GM13976 (cell line): ENCODE measurements at places on chromosomes 3 and 15.
A peak's percentile ranks its signal among the peaks of the same experiment; 100 is the strongest.

- DNase-seq: no peak
Observed at GRCh38 chr15:79472446-79472845, 40.3 kb downstream of the MINAR1 start.

DNA sequence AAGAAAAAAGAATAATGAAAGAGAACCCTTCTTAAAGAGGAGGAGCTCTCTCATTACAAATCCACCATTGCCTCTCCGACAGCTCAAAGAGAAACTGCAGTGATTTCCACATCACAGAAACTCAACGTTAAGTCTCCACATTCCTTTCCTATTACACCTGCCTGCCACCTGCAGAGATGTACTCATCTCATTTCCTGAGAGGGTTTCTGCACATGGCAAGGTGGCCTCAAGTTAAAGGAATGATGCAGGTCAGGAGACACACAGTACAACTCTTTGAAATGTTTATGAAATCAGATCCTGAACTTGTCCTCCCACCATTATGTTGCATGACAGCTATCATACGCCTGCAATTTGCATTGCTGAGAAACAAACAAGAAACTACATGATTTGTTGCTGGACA, 458.4 kb upstream of the ADAMTS9 start:
- no peak for DNase-seq

DNA sequence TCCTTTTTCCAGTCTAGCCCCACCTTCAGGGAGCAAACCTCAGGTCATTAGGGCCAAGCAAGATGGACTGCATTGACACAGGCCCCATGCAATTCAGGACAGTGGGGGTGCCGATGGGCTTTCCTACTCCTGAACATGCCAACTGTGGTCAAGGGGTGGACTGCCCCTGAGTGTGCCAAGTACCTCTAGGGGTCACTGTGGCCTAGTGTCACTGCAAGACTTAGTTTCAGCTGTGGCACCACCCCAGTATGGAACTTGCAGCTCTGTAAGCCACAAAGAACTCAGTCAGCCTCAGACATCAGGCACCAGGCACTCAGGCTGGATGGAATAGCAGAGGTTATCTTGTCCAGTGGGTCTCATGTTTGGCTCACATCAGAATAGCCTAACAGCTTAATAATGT, 32.3 kb downstream of the EXOG start:
- DNase-seq: no peak

- no peak for DNase-seq
Observed at GRCh38 chr3:43674345-43675085, 16.2 kb upstream of the ABHD5 start.

DNA sequence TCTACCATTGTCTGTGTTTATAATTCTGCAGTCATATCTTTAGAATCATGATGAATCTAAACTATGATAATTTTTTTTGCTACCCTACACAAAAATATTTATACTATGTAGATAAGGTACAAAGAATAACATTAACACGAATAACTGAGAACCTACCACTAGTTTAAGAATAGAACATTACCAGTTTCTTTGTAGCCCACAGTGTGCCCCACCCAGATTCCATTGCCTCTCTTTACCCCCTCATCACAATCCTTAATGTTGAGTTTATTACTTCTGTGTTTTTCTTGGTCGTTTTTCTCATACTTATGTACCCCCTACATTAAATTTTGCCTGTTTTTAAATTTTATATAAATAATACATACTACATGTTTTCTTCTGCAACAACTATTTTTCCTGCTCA, 140.5 kb downstream of the BBX start:
- DNase-seq: no peak

- DNase-seq: no peak
Observed at GRCh38 chr3:57982561-57983243, 25.5 kb upstream of the FLNB start.

DNA sequence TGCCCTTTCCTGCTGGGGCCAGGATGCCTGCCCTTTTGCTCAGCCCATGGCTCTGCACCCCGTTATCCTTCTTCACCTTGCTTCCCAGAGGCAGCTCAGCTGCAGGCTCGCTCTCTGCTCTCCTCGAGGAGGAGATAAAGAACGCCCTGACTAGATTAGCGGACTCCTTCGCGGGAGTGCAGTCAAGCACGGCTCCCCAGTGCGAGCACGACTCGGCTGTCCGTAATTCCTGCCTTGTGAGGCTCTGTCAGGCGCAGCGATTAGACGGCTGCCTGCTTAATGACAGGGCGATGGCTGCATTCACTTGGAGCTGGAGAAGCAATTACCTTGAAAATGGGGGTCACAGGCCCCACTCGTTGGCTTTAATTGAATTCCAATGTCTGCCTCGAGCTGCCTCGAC, 25.9 kb downstream of the TLE3 start:
- no peak for DNase-seq

- DNase-seq: peak; percentile 37
Observed at GRCh38 chr3:143445118-143445517, 325.5 kb downstream of the CHST2 start.

GRCh38 chr3:183044547-183045229, 54.6 kb downstream of the MCCC1 start:
- peak; percentile 55 for DNase-seq

- DNase-seq: no peak
Observed at GRCh38 chr3:13714251-13714916, 165.5 kb downstream of the FBLN2 start.

GRCh38 chr3:17951241-17951640, 208.8 kb upstream of the TBC1D5 start:
- DNase-seq: no peak

- peak; percentile 53 for DNase-seq
Observed at GRCh38 chr3:138479438-138479863, 45.0 kb downstream of the ESYT3 start.

- DNase-seq: peak; percentile 68
Observed at GRCh38 chr3:171646357-171647133, 163.7 kb downstream of the PLD1 start.

DNA sequence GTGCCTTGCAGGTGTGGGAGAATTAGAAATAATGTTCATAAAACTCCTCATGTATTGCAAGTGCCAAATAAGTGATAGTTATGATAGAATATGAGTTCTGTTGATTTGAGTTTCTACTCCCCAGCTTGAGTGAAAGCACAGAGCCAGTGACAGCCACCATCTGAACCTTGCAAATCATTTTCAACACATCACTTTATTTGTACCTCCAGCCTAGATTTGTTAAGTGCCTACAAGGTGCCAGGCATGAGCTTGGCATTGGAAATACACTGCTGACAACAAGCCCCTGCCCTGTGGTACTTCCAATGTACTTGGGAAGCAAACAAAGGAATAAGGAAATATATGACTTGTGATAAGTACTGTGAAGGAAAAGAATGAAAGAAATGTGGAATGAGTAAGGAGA, 17.0 kb downstream of the FEZF2 start:
- no peak for DNase-seq

GRCh38 chr3:113269661-113270060, 58.3 kb downstream of the BOC start:
- no peak for DNase-seq

- no peak for DNase-seq
Observed at GRCh38 chr3:169232863-169233262, 430.6 kb downstream of the MECOM start.

DNA sequence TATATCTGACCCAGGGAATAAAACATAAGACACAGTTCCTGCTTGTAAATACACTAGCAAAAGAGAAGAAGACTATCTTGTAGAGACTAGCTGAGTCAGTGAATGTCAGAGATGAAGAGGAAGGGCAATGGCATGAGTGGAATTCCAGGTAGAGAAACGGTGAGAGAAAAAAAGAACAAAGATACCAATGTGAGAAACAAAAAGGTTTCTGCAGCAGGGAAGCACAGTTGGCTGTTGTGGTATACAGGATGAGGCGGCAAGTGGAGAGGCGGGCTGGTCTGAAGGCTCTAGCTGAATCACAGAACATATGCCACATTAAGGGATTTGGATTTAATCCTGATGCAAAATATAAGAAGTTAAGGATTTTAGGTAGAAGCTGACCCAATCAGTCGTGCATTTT, 17.1 kb upstream of the TASOR start:
- no peak for DNase-seq

GRCh38 chr3:61141697-61142096, 109.6 kb downstream of the FHIT start:
- DNase-seq: no peak
